ENCODE measurements at places on chromosomes 7 and 10.

DNA sequence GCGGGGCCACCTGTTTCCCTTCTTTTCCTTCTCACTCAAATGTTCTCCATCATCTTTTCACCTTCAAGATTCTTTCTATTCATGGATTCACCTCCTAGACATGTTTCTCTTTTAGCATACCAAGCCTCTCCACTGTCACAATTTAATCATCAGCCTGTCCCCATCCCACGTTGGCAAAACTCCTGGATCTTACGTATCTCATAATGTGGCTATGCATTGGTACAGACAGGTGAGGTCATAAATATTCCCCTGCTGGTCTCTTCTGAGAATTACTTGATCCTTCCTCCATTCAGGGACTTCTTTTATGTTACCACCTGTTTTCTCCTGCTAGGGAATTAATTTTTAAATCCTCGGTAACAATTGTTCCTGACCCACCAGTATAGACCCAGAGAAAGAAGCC is 262.6 kb upstream of the NEBL start:
- no peak for DNase-seq

DNA sequence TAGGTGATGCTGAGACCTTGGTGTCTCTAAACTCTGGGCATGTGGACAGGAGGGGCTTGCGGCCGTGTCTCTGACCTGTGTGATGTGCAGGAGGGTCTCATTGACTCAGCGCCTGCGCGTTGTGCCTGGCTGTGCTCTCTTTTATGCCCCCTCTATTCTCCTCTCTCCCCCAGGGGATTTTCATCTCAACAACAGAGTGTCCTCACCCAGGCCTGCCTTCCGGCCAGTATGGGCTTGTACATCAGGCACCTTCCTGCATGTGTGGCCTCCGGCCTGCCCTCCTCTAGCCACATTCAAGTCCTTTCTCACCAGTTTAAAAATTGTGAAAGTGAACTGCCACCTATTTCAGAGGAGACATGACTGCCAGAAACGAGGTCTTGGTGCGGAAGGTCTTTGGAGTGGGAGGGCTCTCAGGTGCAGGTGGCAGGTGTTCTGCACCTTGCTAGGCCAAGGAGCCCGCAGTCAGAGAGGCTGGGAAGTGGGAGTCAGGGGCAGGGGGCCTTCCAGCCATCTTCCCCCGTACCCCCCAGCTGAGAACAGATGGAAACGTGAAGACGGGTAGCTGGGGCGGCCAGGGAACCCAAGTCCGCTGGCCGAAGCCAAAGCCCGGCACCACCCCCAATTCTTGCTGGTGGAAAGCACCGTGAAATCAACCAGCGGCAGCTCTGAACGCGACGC is 531 bp upstream of the INTS15 start:
- DNase-seq: no peak

- no peak for DNase-seq
Observed at GRCh38 chr7:134350709-134351108, 34.0 kb upstream of the SLC35B4 start.

DNA sequence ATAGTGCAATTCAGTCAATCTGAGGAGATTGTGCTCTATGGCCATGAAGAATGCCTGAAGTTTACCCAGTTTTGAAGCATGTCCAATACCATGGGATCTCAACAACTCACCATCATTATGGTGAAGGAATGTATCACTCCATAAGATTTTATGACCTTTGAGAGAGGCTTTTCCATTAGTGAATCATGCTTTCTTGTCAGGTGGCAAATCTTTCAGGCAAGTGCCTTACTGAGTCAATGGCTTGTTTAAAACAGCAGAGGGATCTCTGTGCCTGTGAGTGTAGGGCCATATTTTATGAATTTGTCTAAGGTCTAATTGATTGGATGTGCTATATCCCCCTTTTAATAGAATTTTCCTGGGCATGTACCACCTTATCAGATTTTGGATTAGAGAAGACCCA is 131.5 kb downstream of the CCDC7 start:
- no peak for DNase-seq

GRCh38 chr7:90346336-90347125 is at the start of gene GTPBP10:
GTPBP10 (plus strand) TSS chr7:90346716; CDS start chr7:90346742, 26 bp downstream.
- peak; percentile 90 for DNase-seq

DNA sequence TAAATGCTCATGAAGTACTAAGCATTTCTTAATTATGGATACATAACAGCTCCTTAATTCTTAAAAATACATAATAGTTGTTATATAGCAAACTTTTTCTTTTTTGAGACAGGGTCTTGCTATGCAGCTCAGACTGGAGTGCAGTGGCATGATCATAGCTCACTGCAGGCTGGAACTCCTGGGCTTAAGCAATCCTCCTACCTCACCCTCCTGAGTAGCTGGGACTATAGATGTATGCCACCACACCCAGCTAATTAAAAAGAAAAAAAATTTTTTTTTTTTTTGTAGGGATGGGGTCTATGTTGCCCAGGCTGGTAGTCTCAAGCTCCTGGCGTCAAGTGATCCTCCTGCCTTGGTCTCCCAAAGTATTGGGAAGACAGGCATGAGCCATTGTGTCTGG is 30.9 kb downstream of the IRF5 start:
- DNase-seq: no peak

GRCh38 chr7:2843191-2843685 is 870 bp downstream of the GNA12 start:
- DNase-seq: no peak

GRCh38 chr7:108142675-108143259 is 12.6 kb upstream of the LAMB4 start:
- no peak for DNase-seq

DNA sequence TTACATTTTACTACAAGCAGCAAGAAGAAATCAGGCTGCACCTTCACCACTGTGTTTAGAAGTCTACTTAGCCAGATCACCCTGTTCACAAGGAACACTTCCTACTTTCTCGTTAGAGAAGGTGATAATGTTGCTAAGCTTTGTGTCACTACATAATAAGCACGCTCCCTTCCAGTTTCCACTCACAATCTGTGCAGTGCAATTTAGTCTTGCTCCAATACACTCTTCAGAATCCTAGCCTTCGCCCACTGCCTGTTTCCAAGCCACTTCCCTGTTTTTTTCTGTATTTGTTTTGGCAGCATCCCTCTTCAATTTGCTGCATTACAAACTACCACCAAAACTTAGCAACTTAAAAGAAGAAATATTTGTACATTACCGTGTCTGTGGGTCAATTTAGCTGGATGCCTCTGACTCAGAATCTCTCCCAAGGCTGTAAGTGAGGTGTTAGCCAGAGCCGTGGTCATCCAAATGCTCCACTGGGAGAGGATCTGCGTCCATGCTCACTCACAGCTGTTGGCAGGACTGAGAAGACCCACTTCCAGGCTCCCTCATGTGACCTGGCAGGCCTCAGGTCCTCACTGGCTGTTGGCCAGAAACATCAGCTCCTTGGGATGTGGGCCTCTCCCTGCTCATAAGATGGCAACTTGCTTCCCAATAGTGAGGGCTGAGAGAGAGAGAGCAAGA is 110.4 kb downstream of the PON1 start:
- DNase-seq: no peak

- no peak for DNase-seq
Observed at GRCh38 chr7:63039882-63040281, 958.8 kb upstream of the ZNF722 start.

- DNase-seq: no peak
Observed at GRCh38 chr7:5792268-5792667, 10.8 kb upstream of the RNF216 start.

DNA sequence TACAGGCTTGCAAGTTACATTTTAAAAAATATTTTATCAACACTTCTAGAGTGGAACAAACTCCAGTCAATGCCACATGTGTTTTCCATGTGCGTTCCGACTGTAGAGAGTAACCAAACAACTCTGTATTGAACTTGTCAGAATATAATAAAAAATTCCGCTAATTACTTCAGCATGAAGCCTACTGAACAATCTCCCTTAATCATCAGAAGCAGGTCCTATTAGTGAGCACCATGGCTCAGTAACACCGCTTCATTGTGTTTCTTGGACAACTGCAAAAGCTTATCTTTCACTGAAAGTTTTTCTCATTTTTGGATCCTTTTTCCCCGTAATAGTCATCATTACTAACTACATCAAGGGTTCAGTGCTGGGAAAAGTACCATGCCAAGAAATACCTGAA is 117.0 kb downstream of the MKX start:
- no peak for DNase-seq

DNA sequence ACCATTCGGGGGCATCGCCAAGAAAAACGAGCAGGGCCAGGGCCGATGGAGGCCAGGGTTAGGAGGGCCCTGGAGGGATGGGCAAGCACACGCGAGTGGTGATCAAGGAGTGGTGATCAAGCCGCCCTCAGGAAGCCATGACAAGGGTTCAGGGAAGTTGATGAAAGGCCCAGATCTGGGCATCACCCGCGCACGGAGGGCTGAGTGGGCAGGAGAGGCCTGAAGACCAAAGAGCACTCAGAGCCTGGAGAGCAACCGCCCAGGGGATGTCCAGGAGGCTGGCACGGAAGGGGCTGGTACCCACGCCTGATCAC is 114.6 kb downstream of the WDR37 start:
- DNase-seq: no peak

DNA sequence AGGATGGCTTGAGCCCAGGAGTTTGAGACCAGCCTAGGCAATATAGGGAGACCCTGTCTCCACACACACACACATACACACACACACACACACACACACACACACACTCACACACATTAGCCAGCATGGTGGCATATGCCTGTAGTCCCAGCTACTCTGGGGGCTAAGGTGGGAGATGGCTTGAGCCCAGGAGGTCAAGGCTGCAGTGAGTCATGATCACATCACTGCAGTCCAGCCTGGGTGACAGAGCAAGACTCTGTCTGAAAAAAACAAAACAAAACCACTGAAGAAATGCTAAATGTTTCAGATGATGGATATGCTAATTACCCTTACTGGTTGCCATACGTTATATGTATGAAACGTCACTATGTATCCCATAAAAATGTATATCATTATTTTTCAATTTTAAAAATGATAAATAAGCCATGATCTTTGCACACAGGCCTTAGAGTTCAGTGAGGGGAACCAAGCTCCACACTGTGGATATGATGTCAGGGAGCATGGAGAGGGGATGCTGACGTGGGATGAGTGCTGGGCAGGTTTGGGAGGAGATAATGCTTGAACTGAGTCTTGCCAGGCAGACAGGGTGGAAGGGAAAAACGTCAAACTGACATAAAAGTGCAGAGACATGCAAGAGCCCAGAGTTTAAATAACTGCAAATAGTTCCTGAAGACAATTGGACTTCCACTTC is 45.9 kb upstream of the ARHGAP12 start:
- no peak for DNase-seq

DNA sequence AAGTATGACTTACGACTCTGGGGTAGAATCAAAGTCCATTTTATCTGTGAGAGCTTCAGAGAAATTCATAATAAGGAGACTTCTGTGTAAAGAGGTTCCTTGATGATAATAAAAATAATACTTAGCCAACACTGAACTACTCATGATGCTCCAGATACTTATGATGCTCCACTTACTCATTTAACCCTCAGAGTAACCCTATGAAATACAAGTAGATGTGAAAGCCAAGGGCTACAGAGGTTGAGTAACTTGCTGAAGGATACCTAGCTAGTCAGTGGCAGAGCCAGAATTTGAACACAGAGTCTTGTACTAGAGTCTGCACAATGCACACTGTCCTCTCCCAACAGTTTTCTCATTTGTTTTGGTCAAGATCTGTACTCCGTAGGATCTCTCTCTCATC is 89.5 kb downstream of the HECW1 start:
- peak; percentile 4 for DNase-seq

Data from AG04450 (cell line).